AG08396 (cell line): ENCODE measurements at places on chromosomes 6 and 20.
A peak's percentile ranks its signal among the peaks of the same experiment; 100 is the strongest.

DNA sequence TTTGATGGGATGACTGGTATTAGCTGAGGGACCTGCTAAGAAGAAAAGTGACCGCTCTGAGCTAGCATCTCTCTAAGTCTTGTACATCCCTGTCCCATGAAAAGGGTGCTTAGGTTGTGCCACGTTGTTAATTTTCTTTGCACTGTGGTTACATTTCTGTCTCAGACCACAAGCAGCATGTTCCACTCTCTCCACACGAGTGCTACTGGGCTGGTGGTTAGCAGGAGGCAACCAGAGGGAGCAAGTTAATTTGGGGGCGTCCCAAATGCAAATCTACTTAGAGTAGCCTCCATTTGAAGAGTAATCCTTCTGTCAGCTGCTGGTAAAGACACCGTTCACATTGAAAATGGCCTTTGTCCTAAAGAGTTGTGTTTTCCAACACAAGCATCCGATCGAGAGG lies 3.4 kb upstream of the SCML4 start:
- no peak for DNase-seq

GRCh38 chr6:143607168-143607567 lies 70.6 kb upstream of the PHACTR2 start:
- DNase-seq = no peak

DNA sequence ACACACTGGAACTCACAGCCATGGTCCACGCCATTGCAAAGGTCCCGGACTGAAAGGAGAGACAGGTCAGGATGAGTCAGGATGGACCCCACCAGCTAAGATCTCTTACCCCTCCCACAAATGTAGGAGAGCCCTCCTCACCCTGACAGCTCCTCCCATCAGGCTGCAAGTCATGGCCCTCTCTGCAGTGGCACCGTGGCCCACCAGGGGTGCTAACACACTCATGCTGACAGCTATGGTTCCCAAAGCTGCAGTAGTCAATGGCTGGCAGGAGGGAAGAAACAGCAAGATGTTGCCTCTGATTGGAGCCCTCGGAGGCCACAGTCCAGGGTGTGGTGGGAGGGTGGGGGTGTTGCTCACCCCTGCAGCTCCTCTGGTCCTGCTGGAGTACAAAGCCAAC lies 5.7 kb upstream of the RBPJL start:
- DNase-seq = peak; percentile 70

- no peak for DNase-seq
Observed at GRCh38 chr6:157608221-157609075, 214.6 kb upstream of the SNX9 start.

DNA sequence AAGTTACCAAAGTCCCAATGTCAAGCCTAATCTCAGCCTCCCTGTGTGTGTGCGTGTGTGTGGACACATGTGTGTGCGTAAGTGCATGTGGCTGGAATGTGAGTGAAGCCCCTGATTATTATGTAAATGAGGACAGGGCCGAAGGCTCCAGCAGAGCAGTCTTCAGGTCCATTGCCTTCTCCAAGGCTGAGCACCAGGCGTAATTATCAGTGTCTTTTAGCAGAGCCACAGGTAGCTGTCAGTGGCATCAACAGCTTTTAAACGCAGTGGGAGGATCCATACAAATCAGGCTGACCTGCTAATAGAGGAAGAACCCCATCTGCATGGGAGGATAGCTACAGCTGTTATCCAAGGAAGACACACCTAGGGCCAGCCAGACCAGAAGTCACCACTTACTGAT lies 324.3 kb upstream of the MOCS1 start:
- DNase-seq = no peak
